Activated CD4-positive, CD25-positive, alpha-beta regulatory T cell treated with anti-CD3 and anti-CD28 coated beads, Interleukin-2, amount 50 U/mL, for 16 hours (primary cell): ENCODE measurements at places on chromosomes 11 and 22.

DNA sequence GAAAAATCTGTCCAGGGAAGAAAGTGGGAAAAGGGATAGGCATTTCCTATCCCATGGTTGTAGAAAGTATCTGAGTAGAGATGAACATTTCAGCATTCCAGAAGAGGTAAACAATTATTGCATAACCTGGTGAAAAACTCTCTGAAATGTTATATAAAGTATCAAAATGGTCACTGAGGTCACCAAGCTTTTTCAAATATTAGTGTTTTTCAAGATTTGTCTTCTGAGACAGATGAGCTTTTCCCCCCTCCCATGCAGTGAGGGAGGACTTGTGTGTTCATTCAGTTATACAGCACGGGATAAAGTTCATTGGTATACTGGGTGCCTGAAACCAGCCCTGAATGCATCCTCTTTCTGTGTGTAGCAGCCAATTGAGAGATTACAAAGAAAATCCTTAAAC lies 1.9 kb upstream of the DEPDC7 start:
- DNase-seq = no peak

GRCh38 chr22:32760815-32761214 lies 40.7 kb upstream of the TIMP3 start:
- DNase-seq = no peak

DNA sequence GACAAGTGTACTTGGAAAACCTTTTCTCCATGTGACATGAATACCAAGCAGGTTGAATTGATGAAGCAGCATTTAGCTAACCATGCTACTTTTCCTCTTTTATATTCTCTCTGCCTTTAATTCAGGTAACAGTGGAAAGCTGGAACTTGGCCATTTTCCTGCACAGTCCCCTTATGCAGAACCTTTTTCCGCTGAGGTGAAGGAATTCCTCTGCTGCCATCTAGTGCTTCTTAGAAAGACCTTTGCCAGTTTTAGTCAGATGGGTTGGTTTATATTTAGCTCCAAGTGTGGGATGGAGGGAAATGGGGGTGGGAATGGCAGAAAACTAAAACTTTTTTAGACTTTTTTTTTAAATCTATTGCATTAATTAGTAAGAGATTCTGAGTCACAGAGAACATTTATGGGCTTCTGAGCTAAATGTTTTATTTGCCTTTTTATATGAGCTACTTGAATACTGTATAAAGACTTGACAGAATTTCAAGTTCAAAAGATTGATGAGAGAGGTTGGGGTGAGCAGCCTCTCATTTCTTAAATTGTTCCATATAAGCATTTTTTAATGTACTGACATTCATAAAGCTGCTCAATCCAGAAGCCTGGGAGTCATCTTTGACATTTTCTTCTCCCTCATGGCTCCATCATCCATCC lies 153.9 kb upstream of the ZC3H12C start:
- no peak for DNase-seq

- no peak for DNase-seq
Observed at GRCh38 chr11:3879967-3880542, 24.6 kb downstream of the STIM1 start.

DNA sequence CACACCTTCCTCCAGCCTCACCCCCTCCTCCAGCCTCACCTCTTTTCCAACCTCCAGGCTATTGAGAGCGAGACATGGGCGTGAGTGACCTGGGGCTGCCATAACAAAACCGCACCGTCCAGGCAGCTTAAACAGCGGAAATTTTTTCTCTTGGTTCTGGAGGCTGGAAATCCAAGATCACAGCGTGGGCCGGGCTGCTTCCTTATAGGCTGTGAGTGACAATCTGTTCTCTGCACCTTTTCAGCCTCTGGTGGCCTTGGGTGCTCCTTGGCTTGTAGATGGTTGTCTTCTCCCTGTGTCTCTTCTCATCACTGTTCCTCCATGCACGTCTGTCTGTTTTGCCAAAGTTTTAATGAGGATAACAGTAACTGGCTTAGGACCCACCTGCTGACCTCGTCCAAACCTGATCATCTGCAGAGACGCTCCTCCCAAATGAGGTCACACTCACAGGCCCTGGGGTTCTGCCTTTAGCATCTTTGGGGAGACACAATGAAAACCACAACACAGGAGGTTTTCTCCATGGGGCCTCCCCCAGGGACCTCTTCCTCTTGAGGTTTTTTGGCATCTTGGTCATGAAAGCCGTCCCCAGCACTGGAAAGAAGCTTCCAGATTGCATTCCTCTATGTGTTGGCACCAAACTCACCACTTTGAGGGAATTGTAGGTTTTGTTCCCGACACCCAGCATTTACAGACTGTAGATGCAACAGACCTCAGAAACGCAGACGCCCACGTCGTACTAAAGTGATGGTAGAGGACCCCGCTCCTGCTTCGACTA lies 878.1 kb downstream of the BRD1 start:
- no peak for DNase-seq
